Activated CD4-positive, alpha-beta T cell treated with anti-CD3 and anti-CD28 coated beads, Interleukin-10, Interleukin-2, amounts not matched to agents 100 ng/mL and 50 ng/mL, durations not matched to agents 16 hours and 8 hours (primary cell): ENCODE measurements at places on chromosomes 13 and 19.
A peak's percentile ranks its signal among the peaks of the same experiment; 100 is the strongest.

DNA sequence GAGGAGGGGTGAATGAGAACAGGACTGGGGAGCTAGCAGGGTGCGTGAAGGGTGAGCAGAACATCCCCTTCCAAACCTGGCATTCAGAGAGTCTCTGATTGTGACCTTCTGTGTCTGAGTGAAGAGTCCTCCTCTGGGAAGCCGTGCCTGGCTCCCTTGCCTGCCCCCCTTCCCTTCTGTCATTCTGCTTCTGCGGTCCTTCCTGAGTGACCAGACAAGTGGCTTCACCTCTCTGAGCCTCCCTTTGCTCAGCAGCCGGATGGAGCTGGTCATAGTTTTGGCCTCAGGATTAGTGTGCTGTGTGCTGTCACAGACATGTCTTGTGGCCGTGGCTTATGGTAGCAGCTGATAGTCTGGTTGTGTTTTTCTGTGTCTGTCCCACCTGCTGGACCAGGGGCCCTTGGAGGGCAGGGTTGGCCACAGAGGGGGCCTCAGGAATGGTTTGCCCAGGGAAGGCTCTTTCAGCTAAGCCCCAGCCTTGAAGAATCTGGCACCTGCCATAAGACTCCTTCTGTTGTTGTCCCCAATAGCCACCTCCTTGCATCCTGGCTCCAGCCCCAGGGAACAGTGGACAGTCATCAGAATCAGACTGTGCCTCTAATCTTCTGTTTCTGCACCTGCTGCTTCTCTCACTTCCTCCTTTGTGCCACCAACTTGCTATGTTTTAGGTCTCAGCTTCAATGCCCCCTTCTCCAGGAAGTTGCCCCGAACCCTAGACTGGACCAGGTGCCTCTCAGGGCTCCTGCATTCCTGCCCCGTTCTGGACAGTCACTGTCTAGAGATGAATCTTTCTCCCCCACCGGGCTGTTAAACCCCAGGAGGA lies 5.9 kb downstream of the CLPTM1 start:
- no peak for DNase-seq

GRCh38 chr13:27918041-27918917 lies 1.5 kb upstream of the PDX1 start:
- DNase-seq, result no peak

GRCh38 chr19:28405346-28405742 lies 807.6 kb downstream of the UQCRFS1 start:
- DNase-seq, result no peak

DNA sequence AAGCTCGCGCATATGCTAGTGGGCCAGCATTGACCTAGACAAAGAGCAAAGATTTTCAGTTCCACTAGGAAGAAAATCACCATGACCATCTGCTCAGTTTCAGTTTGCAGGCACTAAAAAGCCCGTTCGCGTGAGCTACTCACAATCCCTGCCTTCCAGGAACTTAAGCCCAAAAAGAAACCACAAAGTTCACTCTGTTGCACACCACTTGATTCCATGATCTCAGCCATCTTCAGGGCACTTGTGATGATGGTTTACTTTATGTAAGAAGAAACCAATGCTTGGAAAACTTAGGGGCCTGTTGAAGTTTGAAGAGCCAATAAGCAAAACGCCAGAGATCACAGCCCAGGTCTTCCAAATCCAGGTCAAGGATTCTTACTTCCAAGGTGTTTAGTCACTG lies 45.0 kb upstream of the SLC15A1 start:
- no peak for DNase-seq

DNA sequence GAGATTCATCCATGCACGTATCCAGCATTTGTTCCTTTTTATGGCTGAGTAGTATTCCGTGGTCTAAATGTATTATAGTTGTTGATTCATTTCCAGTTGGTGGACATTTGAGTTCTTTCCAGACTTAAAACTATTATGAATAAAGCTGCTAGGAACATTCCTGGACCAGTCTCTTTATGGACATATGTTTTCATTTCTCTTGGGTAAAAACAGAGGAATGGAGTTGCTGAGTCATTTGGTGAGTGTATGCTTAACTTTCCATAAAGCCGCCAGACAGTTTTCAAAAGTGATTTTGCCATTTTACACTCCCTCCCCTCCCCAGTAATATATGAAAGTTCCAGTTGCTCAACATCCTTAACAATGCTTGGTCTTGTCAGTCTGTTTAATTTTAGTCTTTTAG lies 116.4 kb downstream of the TSHZ3 start:
- DNase-seq, result no peak

DNA sequence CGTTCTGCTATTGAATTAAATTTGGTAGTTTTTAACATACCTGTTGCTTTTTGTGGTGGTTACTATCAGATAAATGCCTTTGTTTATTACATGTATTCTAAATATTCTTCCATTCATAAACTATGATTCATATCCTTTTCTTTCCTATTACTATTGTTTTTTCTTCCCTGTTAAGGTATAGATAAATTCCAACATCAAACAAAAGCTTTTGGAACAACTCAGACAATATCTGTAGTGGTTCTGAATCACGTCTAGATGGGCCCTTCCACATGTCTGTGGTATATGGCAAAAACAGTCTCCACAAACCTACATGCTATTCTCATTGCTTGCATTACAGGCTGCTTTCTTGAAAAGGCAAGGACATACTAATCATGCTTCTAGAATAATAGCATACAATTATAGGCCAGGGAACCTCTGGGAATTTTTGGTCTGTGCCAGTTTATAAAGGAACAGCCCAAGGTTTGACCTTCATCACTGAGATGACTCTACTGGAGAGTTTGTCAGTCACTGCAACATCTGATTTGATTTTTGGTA lies 6.4 kb downstream of the LRCH1 start:
- no peak for DNase-seq

GRCh38 chr13:20106742-20107141 lies 54.1 kb downstream of the GJA3 start:
- DNase-seq, result no peak

DNA sequence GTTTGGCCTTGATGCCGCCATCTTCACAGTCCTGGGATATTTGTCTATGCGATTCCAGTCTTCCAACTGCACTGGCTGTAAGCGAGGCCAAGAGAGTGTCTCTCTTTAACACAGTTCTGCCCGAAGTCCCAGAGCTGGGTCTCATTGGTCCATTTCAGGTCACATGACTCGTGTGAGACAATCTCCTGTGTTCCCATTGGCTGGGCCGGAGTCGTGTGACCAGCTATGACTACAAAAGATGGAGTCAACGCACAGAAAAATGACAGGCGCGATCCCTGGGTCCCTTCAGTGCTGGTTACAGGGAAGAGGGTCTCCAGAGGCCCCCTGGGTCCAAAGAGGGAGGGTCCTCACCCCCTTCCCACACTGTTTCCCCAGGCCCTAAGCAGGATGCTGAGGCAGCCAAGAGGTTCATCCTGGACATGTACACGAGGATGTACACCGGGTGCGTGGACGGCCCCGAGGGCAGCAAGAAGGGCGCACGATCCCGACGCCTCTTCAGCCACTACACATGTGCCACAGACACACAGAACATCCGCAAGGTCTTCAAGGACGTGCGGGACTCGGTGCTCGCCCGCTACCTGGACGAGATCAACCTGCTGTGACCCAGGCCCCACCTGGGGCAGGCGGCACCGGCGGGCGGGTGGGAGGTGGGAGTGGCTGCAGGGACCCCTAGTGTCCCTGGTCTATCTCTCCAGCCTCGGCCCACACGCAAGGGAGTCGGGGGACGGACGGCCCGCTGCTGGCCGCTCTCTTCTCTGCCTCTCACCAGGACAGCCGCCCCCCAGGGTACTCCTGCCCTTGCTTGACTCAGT lies 15.9 kb upstream of the S1PR4 start:
- DNase-seq, result peak; percentile 55
